Cortex of kidney (tissue), 1 donor: ENCODE measurements at places on chromosomes 4 and X.

DNA sequence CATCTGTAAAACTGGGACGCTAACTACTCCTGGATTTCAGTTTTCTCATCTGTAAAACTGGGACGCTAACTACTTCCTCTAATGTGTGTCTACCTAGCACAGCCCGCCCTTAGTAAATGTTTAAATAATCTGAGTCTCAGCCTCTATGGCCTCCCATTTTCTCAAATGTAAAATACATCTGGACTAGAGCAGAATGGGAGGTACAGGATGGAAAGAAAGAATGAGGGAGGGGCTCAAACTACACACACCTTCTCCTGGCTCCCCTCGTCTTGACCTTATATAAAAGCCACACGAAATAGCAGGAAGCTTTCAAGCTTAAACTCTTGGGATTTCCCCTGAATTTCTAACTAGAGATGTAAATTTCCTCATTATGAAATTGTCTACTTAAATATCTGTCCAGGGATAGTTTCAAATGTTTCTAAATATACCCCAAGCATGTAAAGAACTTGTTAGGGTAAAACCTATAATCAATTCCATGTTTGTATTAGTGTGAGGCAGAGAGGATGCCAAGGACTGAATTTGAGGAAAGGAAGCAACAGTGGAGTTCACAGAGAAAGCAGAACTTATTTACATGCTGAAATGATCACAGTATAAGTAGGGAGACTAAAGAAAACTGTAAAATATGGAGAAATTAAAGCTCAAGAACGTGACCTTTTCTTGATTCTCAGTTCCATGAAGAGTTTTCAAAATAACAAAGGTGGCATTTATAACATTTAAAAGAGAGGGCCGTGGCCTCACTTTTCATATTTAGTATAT is 220.0 kb downstream of the NWD2 start:
- no peak for DNase-seq

GRCh38 chr4:73732759-73733431 is 7.5 kb upstream of the CXCL8 start:
- DNase-seq = no peak

DNA sequence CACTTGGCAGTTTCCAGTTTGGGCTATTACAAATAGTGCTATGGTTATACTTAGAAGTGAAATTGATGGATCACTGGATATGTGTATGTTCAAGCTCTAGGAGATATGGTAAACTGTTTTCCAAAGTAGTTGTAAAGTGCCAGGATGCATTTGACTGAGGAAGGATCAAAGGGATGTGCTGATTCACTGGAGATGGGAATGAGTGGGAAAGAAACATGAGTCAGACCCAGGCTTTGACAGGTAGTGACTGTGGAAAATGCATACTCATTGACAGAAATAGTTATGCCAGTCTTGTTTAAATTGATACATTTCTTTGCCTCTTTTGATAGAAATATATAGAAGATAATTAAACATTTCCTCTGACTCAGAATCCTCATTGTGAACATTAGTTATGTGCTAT is 77.9 kb downstream of the CEP135 start:
- no peak for DNase-seq

DNA sequence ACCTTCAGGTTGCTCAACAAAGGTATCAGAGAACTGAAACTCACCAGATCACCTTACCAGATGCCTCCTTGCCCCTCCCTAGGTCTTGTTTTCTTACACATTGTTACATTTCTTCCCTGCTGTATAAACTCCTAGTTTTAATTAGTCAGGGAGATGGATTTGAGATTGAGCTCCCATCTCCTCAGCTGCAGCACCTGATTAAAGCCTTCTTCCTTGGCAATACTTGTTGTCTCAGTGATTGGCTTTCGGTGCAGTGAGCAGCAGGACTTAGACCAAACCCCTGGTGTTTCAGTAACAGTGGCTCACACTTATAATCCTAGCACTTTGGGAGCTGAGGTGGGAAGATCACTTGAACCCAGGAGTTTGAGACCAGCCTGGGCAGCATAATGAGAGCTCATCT is 42.5 kb upstream of the KLHL8 start:
- no peak for DNase-seq

GRCh38 chr4:115687052-115687755 is 573.8 kb upstream of the NDST4 start:
- no peak for DNase-seq

- DNase-seq = no peak
Observed at GRCh38 chr4:74619931-74620702, 174.2 kb downstream of the BTC start.

DNA sequence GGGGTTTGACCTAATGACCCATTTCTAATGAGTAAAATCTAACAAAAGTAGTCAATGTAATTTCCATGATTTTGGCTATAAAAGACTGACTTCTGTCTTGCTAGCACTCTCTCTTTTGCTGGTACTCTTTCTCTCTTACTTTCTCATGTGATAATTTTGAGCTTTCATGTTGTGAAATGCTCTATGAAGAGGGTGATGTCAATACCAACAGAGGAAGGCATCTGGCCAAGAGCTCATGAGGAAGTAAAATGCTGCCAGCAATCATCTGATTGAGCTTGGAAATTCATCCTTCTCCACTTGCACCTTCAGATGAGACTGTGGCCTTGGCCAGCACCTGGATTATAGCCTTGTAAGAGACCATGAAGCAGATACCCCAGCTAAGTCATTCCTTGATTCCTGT is 347.7 kb downstream of the HS3ST1 start:
- no peak for DNase-seq

DNA sequence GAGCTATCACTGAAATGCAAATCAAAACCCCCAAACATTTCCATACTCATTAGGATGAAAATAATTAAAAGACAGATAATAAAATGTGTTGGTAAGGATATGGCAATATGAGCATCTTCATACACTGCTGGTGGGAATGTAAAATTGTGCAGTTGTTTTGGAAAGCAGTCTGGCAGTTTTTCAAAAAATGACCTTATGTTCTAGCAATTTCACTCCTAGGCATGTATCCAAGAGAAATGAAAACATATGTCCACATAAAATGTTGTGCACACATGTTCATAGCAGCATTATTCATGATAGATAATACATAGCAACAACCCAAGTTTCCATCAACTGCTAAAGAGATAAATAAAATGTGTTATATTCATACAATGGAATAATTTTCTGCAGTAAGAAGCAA is 14.8 kb upstream of the GPRASP2 start:
- DNase-seq = no peak

DNA sequence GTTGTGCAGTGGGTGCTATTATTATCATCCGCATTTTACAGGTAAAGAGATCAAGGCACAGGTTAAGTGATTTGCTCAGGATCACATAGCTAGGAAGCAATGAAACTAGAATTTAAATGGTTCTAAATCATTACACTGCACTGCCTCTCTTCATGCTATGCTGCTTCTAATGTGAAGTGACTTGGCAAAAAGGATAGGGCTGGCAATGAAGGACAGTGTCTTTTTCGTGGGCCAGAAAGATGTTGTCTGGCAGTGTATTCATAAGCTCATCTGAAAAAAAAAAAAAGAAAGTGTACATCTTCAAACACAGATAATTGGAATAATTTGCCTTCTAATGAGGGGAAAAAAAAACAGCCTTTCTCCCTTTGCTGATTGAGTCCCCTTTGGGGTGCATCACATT is 132.2 kb upstream of the FUNDC1 start:
- no peak for DNase-seq

DNA sequence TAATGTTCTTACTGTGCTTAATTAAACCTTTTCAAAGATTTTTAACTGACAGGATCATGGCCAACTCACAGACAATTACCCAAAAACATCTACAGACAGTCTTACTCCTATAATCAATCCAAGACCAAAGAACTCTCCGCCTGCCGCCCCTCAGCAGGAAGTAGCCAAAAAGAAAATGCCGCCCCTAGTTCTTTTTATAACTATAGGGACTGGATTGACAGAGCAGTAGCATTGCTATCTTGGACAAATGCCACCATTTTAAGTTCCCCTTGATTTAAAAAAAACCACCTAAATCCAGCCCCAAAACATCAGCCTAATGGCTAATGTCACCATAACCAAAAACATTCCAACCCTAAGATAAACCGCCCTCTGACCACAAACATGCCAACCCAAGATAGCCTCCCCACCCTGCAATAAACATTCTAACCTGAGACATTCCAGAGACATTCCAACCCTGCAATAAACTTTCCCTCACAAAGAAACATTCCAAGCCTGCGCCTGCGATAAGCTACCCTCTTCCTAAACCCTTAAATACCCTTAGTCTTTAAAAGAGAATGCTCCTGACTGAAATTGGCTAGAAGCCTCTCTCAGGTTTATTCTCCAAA is 77.0 kb downstream of the COQ2 start:
- no peak for DNase-seq

GRCh38 chr4:113584407-113585150 is 177.0 kb downstream of the CAMK2D start:
- DNase-seq = no peak

- no peak for DNase-seq
Observed at GRCh38 chr4:140790765-140791164, 34.6 kb upstream of the TBC1D9 start.

- DNase-seq = no peak
Observed at GRCh38 chr4:6404611-6405396, 67.6 kb downstream of the PPP2R2C start.

- DNase-seq = no peak
Observed at GRCh38 chrX:152640034-152640818, 2.5 kb downstream of the GABRQ start.

DNA sequence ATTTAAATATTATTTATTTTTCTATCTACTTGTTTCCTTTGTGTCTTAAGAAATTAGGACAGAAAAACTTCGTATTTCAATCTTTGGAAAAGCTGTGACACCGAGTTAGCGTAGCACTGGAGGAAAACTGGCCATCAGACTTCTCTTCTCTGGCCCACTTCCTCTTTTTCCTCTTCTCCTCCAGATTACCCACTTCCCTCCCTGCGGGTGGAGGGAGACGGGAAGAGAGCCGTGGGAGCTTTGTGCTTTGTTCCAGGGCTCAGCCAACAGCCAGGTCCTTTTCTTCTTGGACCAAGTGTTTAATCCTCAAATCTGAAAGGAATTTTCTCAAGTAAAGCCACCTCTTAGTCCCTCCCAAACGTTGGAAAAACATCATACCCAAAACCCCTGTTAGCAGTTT is 29.7 kb downstream of the OFD1 start:
- DNase-seq = no peak

GRCh38 chrX:21658152-21658737 is at the start of gene KLHL34:
KLHL34 (minus strand) TSS chrX:21658330; CDS start chrX:21657788, 542 bp downstream.
- DNase-seq = no peak
